ENCODE measurements at places on chromosomes 5 and 9.

DNA sequence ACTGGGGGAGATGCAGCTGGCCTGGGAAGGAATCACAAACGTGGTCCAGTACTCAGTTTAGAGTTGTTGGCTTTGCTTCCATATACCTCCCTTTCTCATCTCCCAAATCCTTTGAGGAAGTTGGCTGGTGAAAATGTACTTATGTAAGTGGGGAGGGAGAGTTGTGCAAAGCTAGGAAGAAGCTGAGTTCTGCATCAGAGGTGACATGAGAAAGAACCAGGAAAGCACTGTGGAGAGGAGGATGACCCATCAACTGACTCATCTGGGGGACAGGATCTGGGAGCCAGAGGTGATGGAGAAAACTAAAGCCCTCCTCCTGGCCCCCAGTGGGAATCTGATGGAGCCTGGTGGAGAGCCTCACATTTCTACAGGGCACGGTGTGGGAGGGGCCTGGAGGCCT is 16.2 kb downstream of the KCNMB1 start:
- DNase-seq = no peak

DNA sequence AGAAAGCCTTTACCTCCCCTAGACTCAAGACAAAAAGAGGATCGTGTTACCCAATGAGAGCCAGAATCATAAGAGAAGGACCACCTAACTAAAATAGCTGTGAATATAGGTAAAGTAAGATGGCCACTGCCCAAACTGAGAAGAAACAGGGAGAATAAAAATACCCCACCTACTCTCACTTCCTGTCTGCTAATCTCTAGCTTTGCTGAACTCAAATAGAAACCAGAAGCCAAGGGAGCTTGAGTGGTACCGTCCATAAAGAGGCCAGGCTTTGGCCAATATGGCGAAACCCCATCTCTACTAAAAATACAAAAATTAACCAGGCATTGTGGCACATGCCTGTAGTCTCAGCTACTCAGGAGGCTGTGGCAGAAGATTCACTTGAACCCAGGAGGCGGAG is 123.0 kb upstream of the FST start:
- no peak for DNase-seq

DNA sequence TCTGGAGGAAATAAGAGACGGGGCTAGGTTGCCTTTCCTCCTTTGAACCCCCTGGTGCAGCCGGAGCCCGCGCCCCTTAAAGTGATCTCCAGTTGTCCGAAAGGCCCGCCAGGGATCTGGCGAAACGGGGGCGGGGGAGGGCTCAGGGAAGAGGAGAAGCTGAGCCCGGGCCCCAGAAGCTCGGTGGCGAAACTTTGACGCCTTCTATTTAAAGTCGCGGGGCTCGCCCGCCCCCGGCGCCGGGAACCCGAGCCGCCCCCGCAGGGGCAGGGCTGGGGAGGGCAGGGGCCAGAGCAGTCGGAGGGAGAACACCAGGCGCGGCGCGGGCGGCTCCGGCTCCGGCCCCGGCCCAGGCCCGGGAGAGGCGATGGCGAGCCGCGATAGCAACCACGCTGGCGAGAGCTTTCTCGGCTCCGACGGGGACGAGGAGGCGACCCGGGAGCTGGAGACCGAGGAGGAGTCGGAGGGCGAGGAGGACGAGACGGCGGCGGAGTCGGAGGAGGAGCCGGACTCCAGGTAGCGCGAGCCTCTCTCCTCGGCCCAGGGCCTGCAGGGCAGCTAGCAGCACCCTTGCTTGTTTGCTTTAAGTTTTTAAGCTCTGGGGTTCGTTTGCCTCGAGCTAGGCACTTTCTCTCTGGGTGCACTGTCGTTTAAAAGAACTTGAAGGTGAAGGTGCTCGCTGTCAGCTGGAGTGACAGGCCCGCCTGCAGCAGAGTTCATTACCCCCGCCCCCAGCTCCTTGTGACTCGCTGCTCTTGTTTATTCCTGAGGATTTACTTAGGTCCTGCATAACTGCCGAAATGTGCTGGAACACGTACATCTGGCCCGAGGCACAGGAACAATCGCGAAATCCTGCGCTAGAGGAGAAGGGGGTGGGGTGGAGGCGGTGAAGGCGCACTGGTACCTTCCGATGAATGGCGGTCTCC is at the start of gene CMYA5:
TSS of gene CMYA5 (plus strand) at position 296 of the 926 bp plus-strand sequence. CDS start at position 368, 72 bp downstream.
- DNase-seq = no peak

DNA sequence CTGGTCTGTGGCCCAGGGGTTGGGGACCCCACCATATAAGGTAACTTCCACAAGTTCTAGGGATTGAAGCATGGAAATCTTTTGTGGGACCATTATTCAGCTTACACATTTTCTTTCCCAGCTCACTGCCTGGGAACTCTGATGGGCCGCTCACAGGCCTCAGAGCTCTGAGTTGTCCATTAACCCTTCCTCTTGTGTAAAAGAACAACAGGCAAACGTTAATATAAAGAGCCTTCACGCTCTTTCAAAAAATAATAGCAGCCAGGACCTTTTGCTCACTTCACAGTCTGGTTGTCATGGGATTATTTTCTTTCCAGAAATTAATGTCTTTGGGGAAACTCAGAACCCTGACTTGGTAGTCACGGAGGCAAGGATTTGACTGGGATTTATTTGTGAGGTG is 443.3 kb downstream of the AGTPBP1 start:
- no peak for DNase-seq

GRCh38 chr5:149127394-149127955 is 13.8 kb upstream of the ABLIM3 start:
- no peak for DNase-seq

GRCh38 chr9:111316796-111317195 is 13.2 kb downstream of the OR2K2 start:
- DNase-seq = no peak

DNA sequence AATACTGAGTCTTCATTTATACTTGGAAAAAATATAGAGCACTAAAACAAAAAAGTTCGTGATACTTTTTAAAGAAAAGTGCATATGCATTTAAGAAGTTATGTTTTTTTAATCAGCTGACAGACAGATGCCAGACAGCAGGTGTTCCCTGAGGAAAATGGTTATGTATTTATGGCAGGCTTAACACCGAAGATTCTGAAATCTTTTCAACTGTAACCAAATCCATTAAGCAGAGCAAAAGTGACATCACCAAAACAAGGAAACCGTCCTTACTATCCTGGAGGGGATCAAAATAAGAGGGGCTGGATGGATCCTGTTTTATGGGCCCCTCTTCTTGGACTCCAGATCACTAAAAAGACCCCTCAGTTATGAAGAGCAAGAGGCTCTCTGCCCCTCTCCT is 404.9 kb upstream of the ADAMTS16 start:
- DNase-seq = no peak

DNA sequence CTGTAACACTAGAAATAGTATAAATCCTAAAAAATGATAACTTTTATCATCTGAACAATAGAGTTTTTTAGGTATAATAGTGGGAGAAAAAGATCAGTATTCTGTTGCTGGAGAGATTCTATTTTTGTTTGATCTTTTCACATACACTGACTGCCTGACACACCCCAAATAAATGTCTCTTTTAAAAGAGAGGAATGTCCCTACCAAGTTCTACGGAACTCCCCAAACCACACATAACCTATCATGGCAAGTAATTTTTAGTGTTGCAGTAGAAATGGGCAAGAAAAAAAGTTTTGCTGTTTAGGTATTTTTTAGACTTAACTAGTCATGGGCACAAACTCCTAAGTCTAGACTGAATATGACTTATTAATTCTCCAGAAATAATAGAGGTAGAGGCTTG is 139.1 kb downstream of the ELAVL2 start:
- no peak for DNase-seq

- DNase-seq = no peak
These were observed 446.1 kb downstream of the ANXA1 start for GRCh38 chr9:73597771-73598170.

GRCh38 chr5:74673011-74673790 is 11.8 kb upstream of the HEXB start:
- DNase-seq = no peak

DNA sequence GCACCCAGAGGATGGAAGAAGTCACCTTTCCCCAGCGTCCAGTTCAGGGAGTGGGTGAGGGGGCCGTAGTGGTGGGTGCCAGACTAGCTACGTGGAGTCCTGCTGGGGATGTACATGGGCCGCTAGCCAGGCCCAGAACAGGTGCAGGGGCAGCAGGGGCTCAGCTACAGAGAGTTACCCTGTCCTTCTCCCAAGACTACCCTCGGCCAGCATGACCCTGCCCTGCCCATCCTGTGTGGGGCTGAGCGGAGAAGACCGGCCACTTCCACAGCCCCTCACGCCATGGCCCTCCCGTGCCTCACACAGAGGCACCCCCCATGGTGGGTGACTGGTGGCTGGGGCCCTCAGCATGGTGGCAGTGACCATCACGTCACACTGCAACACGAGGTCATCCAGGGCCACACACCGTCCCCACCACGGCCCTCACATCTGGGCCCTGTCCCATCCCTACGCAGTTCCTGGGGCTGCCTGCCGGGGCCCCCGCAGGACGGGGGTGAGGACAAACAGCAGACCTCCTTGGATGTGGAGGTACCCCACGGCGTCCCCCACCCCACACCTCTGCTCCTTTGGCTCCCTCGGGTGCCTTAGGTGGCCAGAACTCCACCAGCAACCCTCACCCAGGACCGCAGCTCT is 977 bp upstream of the DPP7 start:
- DNase-seq = no peak

DNA sequence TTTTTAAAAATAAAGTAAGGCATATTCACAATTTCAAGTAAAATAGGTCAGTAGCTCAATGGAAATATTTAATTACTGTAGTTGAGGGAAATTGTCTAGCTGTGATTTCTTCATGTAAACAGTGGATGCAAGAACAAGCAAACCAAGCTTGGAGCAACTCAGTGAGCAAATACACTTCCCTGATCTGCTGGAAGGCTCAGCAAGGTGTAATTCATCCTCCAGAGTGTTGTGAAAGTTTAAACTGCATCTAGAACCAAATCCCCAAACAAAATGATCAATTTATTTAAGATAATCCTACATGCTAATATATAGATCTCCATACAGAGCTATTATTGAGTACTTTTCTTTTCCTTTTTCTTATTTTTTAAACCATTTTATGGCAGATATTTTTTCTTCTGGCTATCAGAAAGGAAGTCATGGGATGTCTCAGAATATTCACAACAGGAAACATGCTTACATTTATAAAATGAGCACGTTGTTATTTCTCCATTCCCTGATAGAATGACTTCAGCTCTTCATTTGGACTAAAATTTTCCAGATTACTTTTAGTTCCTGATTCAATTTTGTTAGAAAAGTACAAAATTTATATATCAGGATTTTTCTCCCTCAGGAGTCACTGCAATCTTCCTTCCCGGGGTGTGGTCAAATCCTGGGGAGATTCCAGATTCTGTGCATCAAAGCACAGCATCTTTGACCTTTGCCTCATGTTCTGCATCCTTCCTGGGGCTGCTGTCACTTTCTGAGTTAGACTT is 219.2 kb upstream of the ELL2 start:
- no peak for DNase-seq

GRCh38 chr9:127005770-127006314 is 91.3 kb downstream of the RALGPS1 start:
- DNase-seq = no peak

GRCh38 chr5:11164531-11165294 is 403.7 kb upstream of the DAP start:
- DNase-seq = no peak

DNA sequence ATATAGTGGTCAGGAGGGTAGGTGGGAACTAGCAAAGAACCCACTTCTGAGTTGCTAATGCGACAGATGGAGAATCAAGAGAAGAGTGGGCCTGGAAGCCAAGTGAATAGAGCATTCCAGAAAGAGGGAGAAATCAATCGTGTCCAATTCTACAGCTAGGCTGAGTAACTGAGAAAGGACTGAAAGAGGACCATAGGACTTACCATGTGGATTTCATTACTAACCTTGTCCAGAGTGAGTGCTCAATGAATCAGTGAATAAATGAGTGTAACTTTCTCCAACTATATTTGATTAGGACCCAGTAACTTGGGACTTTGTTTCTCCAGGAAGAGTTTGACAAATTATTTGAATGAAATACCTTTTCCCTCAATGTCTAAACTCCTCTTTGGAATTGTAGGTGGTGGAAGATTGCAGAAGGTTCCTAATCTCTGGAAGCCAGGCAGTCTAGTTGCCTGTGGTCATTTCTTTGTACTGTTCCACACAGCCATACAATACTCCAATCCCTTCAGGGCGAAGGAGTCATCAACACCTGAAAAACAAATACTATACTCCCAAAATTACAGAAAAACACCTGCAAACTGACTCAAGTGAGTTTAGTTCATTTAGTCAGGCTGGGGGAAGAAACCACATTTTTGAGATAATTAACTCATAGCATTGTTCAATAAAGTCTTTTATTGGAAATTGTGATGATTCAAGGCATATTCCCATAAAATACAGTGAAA is 2.6 kb upstream of the F2RL1 start:
- no peak for DNase-seq

GRCh38 chr5:14332038-14332631 is 189.0 kb downstream of the TRIO start:
- DNase-seq = no peak

GRCh38 chr9:18457510-18457909 is 16.4 kb upstream of the ADAMTSL1 start:
- DNase-seq = no peak

DNA sequence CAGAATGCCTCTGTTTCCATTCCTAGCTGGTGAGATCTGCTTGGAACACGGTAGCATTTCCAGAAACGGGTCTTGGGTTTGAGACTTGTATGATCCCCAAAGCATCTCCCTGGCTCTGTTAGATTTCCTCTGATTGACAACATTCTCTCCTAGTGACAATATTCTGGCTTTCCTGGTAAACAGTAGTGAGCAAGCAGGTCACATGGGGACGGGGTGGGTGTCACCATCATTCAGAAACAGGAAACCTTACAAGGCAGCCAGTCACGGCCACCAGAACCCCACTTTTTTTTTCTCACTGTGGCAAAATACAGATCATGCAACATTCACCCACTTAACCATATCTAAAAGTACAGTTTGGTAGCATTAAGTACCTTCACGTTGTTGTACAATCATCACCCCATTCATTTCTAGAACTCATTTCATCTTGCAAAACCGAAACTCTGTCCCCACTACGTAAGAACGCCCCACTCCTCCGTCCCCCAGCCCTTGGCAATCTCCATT is 90.1 kb upstream of the LMX1B start:
- DNase-seq = no peak

- no peak for DNase-seq
These were observed 69.2 kb upstream of the CTNND2 start for GRCh38 chr5:11973469-11973868.

GRCh38 chr5:170300361-170301013 is 2.9 kb upstream of the LCP2 start:
- DNase-seq = no peak

DNA sequence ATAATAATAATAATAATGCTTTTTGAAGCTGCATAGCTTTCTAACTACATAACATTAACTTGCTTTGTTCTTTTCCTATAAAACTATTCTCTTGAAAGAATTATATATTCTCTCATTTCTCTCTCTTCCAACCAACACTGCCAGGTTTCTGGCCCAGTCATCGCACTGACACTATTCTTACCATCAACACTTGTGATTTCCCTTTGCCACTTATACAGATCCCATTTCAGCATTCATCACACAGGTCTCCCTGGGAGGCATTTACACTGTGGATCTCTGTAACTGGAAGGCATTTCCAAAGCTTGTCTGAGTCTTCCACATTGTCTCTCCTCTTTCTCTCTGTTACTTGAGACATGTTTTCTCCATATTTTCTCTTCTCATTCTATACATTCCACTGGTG is 777.8 kb upstream of the ACO1 start:
- DNase-seq = no peak

All from stimulated activated CD4-positive, alpha-beta T cell treated with anti-CD3 and anti-CD28 coated beads, TNF-alpha, amount 100 ng/mL, for 1 hour (primary cell).